Stimulated activated effector memory CD8-positive, alpha-beta T cell treated with anti-CD3 and anti-CD28 coated beads, Interleukin-12 subunit alpha, Interleukin-12 subunit beta, amount 100 ng/mL, for 72 hours (primary cell): ENCODE measurements at places on chromosomes 6 and 20.

GRCh38 chr20:63226042-63226943 lies 9.4 kb upstream of the BIRC7 start:
- DNase-seq, result no peak

DNA sequence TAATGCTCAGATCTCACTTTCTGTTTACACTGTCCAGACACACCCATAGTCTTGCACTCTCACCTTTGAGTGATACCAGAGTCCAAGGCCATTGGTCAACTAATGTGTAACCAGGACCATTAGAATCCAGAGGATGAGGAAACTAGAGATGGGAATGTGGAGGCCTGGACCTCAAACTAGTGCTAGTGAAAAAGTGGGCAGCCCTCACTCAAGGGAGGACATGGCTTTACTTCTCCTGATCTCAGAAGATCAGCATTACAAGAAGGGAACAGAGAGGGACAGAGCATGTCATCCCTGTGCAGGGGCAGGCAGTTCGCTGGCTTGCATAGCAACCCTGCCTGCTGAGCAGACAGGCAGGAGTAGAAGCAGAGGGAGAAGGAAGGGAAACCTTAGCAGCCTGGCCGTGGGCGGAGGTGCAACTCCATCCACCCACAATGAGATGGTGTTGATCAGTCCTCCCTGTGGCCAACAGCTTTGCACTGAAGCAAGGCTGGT lies 22.6 kb upstream of the XRN2 start:
- DNase-seq, result no peak

- DNase-seq, result no peak
Observed at GRCh38 chr20:20552076-20552475, 160.4 kb downstream of the RALGAPA2 start.

GRCh38 chr6:33665957-33666356 lies 44.8 kb downstream of the ITPR3 start:
- DNase-seq, result no peak

- DNase-seq, result no peak
Observed at GRCh38 chr20:19313342-19314069, 101.1 kb downstream of the SLC24A3 start.

DNA sequence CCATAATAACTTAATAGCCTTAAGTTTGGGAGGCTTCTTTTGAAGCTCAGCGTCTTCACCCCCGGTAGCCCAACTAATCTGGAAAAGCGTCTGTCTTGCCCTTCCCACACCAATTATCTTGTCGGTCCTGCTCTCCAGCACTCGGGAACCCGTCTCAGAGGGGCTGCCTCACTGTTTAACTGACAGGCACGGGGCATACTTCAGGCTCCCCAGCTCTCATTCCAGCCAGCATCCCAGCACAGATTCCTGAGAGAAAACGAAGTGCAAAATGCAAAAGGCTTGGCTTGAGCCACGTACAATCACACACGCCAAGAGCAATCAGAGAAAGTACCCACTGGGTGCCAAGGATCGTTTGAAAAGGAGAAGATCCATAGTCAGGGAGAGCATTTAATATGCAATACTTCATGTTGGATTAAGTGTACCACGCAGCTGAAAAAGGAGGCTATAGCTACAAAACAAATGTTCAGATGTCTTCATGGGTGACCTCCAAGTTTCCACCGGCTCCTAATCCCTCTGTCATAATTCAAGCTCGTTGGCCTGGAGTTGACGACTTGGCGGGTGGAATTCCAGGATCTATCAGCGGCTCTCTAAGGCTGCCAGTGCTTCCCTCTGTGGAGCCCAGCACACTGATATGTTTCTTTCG lies 53.7 kb upstream of the STX16 start:
- DNase-seq, result no peak

DNA sequence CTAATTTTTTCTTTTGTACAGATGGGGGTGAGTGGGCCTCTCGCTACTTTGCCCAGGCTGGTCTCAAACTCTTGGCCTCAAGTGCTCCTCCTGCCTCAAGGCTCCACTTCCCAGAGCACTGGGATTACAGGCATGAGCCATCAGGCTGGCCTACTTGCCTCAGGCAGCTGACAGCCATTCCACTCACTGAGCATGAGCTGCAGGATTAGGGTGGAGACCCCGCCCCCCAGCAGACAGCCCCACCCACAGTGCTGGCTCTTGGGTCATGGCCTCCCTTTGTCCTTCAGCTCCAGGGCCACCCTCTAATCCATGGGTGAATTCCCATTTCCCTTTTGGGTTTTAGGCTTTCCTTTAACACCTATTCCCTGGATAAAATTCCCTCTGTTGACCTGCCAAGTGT lies 82.1 kb downstream of the BFSP1 start:
- no peak for DNase-seq

DNA sequence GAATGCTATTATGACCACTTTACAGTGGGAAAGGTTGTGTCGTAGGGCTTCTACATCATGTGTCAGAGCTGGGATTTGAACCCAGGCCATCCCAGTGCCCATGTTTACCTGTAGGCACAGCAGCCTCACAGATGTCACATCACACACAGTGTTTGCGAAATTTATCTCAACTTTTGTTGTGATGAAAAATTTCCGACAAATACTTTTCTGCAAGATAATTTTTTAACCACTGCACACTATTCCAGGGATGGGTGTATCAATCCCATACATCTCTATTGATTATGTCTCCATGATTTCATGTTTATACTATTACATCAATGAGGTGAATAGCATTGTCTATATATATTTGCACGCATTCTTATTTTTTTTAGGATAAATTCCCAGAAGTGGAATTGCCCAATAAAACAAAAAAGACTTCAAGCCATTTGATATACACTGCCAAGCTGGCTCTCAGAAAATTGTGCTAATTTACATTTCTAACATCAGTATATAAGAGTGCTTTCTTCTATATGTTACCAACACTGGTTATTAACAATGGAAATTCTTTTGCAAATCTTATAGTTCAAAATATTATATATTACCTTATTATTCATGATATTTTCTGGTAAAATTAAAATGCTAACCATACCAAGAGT lies 189.1 kb upstream of the ZNF217 start:
- DNase-seq, result no peak

- no peak for DNase-seq
Observed at GRCh38 chr6:18302561-18303439, 38.5 kb upstream of the DEK start.

- DNase-seq, result no peak
Observed at GRCh38 chr6:3455147-3455568, 1.7 kb downstream of the SLC22A23 start.

DNA sequence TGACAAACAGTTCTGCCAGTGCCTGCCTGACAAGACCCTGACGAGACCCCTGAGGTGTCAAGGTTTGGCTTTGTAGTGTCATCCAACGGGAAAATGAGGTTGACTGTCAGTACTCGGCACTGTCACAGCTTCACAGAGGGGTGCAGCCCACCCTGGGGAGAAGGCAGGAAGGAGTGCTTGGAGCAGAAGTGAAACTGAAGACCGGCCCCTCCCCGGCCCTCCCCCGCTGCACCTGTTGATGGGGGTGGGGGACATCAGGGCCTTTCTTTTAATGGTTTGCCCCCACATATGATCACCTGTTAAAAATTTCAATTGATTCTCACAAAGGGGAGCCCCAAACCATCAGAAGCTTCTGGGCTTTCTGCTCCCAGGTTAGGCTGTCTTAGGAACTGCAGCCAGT lies 6.8 kb downstream of the PMEPA1 start:
- DNase-seq, result no peak

DNA sequence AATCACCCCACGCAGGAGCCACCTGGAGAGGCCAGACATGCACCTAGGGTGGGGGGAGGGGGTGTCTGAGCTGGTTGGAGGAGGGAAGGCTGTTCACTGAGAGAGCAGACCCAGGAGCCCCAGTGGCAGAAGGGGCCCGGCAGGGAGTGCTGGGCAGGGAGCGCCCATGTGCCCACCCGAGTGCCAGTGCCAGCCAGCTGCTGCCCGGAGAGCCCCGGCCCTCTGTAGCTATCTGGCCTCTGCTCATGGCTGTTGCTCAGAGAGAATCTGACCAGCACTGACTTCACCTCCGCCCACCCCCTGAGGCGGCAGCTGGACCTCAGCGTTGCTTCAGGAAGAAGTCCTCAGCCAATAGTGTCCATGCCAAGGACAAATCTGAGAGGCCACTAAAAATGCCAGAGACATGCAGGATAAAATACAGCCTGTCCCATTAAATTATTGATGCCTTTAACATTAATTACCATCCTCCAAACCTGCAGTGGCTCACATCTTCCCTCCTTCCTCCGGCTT lies 22.8 kb downstream of the SLC17A9 start:
- DNase-seq, result no peak

DNA sequence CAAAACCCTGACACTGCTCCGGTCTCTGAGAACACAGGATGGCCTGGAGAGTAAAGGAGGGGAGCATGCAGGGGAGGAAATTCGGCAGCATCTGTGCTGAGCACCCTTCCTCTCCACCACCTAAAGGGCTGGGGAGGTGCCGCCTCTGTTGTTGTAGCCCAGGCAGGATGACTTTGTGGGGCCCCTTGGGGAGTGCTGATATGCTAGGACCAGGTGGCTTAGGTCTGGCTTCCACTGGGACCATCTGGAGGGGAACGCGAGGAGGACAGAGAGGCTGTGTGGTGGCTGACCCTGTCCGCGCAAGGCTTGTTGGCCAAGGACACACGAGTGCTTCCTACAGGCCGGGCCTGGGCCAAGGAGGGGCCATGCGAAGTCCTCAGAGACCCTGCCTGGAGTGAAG lies 9.9 kb upstream of the RPS6KA2 start:
- DNase-seq, result no peak

GRCh38 chr6:163608204-163608644 lies 193.7 kb downstream of the QKI start:
- no peak for DNase-seq

DNA sequence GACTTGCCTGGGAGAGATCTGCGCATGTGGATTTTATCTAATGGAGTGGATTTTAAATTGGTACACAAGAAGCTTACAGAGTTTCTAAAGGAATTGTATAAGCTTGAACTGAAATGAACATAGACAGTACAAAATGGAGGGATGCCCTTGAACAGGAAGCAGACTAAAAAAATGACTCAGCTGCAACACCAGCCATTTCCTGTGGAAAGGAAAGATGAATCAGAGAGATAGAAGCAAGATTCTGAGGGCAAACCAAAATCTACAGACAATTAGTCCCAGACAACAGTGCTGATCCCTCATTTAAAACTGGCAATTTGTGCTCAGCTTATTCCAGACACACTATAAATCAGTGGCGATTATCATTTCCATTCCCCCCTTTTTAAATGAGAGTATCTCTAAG lies 114.6 kb upstream of the TCF21 start:
- DNase-seq, result no peak

- DNase-seq, result no peak
Observed at GRCh38 chr6:133854364-133855275, 34.3 kb upstream of the TCF21 start.

- DNase-seq, result no peak
Observed at GRCh38 chr6:6588064-6588923, at the start of gene LY86. LY86 (plus strand) TSS chr6:6588720; CDS start chr6:6588735, 15 bp downstream.

DNA sequence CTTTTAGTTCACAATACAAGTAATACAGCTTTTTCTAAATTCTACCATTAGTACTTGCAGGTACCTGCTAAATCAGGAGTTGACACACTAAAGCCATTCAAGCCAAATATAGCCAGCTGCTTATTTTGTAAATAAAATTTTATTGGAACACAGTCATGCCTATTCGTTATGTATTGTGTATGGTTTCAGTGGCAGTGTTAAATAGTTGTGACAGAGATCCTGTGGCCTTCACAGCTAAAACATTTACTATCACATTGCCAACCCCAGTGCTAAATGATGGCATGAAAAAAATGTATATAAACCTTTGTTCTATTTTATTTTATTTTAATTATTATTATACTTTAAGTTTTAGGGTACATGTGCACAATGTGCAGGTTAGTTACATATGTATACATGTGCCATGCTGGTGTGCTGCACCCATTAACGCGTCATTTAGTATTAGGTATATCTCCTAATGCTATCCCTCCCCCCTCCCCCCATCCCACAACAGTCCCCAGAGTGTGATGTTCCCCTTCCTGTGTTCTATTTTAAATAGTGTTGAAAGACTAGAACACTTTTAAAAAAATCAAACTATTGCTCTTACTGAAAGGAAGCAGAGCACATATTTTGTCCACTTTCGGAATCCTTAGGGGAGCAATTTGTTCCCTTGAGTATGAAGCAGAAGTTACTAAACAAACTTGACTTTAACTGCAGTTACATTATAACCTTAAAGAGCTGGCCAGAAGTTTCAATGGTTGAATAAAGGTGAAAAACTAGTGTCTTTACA lies 115.7 kb downstream of the PRIM2 start:
- no peak for DNase-seq

DNA sequence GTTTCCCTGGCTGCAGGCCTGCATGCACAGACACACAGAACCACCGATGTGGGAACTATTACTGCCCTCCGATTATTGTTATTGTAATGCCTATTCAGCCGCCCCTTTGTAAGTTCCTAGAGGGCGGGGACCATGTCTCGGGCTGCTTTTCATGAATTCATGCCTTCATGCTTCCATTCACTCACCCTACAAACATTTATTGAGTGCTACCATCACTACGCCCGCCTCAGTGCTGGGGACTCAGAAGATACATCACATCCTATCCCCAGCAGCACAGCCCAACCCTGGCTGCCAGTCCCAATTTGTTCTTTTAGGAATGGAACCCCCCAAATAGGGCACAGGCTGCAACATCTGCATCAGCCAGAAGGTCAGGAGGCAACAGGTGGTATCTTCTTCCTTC lies 75.9 kb downstream of the FOXA2 start:
- DNase-seq, result no peak

DNA sequence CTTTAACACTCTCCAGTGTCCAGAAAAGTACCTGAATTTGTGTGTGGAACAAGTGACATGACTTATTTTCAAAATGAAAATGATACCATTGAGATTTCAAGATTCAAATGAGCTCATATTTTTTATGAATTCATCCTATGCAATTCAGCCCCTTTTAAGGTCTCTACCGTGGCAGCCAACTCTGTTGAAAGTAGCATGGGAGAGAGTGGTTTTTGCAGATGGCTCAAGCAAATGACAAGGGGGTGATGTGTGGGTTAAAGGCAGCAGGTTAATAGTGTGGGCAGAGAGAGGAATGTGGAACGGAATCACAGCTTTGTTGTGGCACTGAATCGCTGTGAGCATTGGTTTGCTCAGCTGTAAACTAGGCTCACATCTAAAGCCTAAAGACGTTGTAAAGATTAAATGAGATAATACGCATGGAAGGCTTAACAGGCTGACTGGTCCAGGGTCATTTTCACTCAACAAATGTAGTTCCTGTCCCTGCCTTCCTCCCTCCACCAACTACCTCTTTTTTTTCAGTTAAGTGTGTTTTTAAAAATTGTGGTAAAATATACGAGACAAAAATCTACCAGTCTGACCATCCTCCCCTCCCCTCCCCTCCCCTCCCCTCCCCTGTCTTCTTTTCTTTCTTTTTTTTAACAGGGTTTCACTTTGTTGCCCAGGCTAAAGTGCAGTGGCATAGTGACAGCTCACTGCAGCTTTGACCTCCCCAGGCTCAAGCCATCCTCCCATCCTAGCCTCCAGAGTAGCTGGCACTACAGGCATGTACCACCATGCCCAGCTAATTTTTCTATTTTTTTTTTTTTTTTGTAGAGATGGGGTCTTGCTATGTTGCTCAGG lies 114.7 kb upstream of the ZNF217 start:
- DNase-seq, result peak; percentile 10

GRCh38 chr6:73803562-73804241 lies 107.7 kb downstream of the CD109 start:
- DNase-seq, result no peak
